ENCODE measurements at places on chromosomes 5 and 9.

DNA sequence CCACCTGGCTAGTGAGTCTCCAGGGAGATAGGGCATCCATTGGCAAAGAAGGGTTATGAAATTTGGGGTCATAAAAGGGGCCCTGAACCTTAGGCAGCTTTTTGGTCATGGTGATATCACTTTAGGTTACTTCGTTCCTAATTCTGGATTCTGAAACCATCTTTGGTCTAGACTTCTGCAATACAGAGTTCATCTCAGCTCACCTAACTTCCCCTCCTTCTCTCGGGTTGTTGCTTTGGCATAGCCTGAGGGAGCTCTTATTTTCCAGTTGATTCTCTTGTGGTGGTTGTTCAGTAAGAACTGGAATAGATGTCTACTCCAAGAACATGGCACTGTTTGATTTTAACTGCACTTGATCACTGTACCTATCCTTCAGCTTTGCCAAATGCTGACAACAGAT lies 148.9 kb upstream of the RUSC2 start:
- DNase-seq = no peak

- DNase-seq = peak; percentile 56
Measured at GRCh38 chr9:98974994-98975712, 31.4 kb downstream of the COL15A1 start.

- DNase-seq = no peak
Measured at GRCh38 chr5:174626369-174626920, 97.9 kb upstream of the MSX2 start.

DNA sequence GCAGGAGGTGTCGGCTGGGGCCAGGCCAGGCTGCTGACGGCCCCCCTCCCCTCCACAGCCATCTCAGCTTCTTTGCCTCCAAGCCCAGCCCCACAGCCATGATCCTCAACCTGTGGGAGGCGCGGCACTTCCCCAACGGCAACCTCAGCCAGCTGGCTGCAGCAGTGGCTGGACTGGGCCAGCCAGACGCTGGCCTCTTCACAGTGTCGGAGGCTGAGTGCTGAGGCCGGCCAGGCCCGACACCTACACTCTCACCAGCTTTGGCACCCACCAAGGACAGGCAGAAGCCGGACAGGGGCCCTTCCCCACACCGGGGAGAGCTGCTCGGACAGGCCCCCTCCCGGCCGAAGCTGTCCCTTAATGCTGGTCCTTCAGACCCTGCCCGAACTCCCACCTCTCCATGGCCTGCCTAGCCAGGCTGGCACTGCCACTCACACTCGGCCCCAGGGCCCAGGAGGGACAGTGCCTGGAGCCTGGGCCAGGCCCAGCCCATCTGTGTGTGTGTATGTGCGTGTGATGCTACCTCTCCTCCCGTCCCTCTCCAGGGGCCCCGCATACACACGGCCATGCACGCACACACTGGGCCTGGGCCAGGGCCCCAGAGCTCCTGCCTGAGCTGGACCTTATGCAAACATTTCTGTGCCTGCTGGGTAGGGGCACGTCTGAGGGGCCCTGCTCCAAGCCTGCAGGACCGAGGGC lies 19.3 kb downstream of the HK3 start:
- DNase-seq = no peak

- DNase-seq = no peak
Measured at GRCh38 chr9:77016121-77016525, 3.3 kb upstream of the FOXB2 start.

DNA sequence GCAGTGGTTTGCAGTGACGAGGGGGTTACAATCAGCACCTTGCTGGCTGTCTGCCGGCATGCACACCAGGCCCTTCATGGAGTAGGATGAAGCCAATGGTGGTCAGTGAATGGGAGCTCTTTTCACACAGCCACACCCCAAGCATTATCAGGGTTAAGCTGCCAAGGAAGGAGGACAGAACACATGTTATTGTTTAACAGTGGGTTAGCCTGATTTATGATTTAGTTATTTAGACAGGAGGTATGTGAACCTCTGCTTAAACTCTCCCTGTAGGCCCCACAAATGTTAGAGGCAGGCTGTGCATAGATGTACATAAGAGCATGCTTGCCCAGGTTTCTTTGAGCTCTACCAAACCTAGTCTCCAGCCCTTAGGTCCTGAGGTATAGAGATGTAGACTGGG lies 262.9 kb downstream of the SPOCK1 start:
- DNase-seq = no peak

DNA sequence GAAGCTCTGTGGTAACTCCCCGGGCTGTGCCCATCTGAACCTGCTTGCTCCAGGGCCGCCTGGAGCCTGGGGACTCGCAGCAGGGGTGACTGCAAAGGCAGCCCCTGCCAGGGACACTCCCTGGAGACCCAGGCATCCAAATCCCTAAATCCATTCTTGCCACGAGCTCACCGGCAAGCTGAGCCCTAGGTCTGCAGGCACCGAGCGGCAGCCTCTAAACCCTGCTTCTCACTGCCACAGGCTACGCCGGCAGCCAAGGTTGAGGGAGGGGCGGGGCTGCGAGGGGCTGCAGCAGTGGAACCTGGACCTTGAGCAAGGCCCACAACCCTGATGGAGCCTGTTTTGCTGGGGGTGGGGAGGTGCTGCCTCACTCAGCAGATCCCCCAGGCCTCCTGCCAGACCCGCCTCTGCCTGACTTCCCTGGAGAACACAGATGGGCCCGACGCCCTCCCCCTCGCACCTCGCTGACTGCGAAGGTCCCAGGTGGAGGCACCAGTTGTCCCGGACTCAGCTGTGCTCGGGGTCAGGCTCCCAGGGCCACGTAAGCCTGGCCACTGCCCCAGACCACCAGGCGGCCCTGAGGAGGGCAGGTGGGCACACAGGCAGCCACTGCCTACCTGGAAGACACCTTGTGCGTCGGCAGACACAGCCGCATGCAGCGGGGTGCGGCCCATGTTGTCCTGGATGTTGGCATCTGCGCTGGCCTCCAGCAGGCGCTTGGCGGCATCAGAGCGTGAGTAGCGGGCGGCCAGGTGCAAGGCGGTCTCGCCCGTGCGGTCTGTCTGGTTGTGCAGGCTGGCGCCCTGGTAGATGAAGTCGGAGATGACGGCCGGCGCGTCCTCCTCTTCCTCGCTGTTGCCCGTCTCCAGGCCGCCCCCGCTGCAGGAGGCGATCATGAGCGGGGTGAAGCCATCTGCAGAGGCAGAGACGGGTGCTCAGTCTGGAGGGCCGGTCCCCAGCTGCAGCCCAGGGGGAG lies 17.4 kb upstream of the SEC16A start:
- DNase-seq = no peak

GRCh38 chr5:79837761-79838551 lies 148.3 kb downstream of the CMYA5 start:
- DNase-seq = no peak

- no peak for DNase-seq
Measured at GRCh38 chr9:37977851-37978480, 74.0 kb upstream of the SLC25A51 start.

DNA sequence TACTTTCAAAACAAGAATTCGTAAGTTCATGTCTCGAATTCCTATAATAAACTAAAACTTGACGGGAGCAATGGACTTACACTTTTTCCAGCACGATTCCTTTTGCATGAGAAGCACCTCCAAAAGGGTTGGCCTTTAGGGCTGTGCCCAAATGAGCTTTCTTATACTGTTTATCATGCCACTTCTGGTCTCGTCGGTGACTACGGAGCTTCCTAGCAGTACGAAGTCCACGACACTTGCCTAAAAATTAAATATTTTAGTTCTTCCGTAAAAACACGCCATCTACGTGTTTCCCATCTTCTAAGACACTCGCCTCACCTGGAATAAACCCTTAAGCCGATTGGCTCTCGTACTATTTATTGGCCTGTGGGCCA lies 554 bp downstream of the RPS23 start:
- DNase-seq = no peak

DNA sequence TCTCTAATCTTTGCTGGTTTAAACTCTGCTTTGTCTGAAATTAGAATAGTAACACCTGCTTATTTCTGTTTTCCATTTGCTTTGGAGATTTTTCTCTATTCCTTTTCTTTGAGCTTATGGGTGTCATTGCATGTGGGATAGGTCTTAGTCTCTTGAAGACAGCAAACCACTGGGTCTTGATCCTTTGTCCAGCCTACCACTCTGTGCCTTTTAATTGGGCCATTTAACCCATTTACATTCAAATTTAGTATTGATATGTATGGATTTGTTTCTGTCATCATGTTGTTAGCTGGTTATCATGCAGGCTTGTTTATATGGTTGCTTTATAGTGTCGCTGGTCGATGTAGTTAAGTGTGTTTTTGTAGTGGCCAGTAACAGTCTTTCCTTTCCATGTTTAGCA lies 914.7 kb downstream of the MAT2B start:
- no peak for DNase-seq

- DNase-seq = no peak
Measured at GRCh38 chr5:9573796-9574195, 27.9 kb upstream of the SEMA5A start.

GRCh38 chr5:39948867-39949468 lies 524.2 kb upstream of the DAB2 start:
- DNase-seq = peak; percentile 46

- DNase-seq = no peak
Measured at GRCh38 chr5:79111960-79112702, 522 bp downstream of the BHMT start.

- no peak for DNase-seq
Measured at GRCh38 chr9:1832960-1833359, 182.2 kb upstream of the SMARCA2 start.

DNA sequence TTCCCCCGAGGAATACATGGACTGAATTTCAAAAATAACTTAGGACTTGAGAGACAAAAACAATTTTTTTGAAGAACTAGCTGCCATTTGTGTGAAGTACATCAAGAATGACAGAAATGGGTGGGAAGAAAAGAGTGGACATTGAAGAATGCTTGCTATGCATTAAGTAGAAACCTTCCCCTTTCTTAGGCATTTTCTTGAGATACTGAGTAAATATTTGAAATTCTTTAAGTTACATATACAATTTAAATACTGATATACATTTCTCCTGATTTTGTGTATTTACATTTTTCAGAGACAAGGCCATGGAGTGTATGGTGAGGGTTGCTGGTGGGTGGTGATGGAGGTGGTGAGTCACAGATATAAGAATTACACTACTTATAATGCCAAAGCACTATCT lies 319.3 kb upstream of the ADAMTSL1 start:
- DNase-seq = no peak

- no peak for DNase-seq
Measured at GRCh38 chr9:84436386-84437109, 96.0 kb upstream of the SLC28A3 start.

- peak; percentile 84 for DNase-seq
Measured at GRCh38 chr9:130860458-130861316, 25.6 kb downstream of the ABL1 start.

- DNase-seq = no peak
Measured at GRCh38 chr5:77960305-77960704, 184.2 kb upstream of the TBCA start.

DNA sequence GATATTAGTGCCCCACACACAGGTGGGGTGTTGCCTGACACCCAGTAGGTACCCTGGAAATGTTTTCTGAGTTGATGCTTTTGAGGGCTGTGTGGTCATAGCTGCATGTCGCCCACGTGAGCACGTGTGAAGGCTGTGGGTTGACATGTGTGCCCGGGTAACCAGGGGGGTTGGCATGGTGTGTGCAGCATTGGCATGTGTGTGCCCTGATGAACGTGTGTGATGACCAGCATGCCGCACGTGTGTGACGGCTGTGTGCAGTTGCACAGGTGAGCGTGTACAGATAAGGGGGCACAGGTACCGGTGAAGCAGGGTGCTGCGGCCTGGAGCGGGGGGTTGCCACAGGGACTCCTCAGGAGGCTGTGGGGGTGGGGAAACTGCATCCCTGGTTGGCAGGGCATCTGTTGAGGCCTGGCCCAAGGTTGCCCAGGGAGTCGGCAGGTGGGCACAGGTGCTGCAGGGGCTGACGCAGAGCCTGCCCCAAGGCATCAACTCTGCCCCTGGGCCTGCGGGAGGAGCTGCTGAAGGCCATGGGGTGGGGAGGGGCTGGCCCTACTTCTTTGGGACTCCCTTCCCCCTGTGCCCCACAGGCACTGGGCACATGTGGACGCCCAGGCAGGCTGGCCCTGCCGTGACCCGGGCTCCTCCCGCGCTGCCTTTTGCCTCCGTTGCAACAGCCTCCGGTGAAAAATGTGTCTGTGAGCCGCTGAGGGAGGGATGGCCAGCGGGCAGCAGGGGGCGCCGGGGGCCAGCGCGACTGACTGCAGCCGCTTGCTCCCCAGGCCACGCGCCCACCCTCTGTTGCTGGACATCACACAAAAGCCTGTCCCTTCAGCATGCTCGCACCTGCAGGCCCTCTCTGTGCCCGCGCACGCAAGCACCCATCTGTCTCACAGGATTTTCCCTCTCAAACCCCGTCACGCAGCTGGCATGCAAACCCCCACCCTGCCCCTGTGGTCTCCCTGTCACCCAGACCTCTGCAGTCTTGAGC lies 2.2 kb downstream of the UNC5A start:
- DNase-seq = peak; percentile 60

DNA sequence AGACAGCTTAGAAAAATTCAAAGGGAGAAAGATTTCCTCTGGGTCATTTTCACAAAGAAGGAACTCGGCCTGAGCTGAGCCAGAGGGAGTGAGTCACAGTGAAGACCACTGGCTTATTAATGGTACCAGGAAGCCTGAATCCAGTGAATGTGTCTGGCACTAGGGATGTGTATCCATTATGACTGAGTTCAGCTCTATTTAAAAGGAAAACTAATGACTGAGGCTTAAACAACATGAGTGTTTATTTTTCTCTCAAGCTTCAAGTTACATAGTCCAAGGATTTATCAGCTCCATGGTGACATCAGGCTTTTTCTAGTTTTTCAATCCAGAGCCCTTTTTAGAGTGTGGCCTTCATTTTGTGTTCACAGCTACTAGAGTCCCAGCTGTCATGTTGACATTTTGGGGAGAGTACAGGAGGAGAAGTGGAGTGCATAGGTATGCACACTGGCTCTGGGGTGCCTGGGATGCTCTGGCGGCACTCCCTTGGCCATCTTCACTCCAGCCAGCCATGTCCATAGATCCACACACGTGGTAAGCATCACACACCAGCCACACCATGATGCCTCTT lies 159.5 kb upstream of the ERCC6L2 start:
- DNase-seq = no peak

DNA sequence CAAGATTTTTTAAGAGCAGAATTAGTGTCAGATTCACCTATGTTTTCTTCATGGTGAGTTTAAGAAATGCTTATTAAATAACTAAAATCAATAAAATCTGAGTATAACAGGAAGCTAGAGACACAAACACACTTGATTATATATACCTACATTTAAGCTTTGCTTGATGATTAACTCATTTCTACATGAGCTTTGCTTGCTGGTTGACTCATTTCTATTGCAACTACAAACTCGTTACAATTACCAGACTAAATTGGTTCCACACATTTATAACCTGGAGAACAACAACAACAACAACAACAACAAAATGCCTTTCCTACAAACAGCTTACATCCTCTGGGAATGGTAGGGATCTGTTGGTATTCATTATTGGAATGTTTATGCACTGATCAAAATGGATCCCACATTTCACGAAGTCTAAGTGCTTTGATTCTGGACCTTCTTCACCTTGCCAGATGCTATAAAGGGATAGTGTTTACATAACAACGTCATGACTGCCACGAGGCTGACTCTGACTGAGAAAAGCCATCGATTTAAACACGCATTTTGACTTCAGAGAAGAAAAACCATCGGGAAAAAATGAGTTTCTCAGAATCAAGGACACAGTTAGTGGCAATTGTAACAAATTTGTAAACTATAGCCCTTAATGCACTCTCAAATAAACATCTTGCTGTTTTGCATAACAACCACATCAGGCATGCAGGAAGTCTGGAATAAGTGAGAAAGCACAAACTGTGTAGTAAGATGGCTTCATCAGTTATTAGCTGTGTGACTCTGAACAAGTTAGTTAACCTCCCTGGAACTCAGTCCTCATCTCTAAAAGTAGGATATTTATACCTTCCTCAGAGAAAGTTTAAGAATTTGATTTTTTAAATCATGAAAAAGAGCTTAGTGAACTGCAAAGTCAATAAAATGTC lies 49.8 kb downstream of the RASEF start:
- no peak for DNase-seq
